ENCODE measurements at places on chromosomes 12 and 14.

DNA sequence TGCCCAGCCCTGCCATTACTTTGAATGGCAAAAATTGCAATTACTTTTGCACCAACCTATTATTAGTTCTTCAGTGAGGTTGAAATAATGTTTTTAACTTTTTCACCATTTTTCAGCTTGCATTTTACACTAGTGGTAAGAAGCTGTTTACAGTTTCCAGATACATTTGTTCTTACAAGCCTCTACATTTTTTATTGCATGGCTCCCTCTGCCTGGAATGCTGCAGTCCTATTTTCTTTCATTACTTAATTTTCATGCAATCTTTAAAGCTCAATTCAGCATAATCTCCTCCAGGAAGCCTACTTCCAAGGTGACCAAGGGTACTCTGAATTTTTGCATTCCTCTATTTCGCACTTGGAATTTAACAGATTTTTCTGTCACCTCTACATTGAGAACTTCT, 33.4 kb downstream of the CCER1 start:
- no peak for DNase-seq

DNA sequence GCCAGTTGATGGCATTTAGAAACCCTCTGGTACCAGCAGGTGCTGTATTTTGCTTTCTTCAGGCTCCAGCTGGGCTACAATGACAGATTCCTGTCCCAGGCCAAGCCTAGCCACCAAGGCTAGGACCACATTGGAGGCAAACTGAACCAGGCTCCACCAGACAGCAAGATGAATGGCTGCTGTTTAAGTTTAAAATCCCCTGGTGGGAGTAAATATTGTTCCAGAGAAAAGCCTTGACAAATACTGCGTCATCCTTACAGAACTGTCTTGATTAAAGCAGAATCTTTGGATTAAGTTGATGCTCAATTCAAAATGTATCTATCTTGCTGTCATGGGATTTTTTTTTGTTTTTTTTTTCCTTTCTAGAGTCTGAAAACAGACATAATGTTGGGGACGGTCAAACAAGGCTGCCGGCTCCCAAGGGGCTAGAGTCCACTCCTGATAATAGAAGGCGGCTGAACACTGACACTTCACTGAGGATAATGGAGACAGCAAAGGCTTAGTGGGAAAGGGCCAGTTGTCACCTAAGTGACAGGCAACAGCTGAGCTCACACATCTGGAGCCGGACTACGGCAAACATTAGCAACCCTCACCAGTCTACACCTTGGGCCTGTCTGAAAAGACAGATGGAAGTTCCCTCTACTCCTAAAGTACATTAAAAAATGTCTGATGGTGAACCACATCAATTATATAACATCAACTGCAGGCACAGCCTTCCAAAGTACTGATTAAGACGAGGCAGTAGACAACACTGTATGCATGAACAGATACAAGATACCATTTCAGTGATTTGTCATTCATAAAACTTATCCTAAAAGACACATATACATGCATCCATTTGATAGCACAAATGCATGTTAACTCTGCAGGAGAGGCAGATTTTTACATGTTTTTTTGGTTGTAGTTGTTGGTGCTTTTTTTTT, 1.7 kb downstream of the PRICKLE1 start:
- no peak for DNase-seq

DNA sequence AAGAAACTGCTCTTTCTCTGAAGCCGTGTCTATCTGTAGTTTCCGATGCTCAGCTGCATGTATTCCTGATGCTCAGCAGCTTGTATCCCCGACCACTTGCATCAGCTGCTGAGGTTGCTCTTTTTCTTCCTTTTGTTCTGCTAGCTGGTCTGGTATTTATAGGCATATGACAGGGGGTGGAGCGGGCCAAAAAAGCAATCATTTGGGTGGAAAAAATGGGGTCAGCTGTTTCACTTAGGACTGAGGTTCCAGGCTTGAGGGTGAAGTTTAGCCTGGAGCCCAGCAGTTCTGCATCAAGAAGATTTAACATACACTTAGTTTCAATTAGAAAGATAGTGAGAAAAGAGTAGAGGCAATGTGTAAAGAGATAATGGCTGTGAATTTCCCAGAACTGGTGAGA, 23.6 kb upstream of the AMN1 start:
- no peak for DNase-seq

GRCh38 chr14:100628225-100628624, 41.0 kb upstream of the BEGAIN start:
- no peak for DNase-seq

DNA sequence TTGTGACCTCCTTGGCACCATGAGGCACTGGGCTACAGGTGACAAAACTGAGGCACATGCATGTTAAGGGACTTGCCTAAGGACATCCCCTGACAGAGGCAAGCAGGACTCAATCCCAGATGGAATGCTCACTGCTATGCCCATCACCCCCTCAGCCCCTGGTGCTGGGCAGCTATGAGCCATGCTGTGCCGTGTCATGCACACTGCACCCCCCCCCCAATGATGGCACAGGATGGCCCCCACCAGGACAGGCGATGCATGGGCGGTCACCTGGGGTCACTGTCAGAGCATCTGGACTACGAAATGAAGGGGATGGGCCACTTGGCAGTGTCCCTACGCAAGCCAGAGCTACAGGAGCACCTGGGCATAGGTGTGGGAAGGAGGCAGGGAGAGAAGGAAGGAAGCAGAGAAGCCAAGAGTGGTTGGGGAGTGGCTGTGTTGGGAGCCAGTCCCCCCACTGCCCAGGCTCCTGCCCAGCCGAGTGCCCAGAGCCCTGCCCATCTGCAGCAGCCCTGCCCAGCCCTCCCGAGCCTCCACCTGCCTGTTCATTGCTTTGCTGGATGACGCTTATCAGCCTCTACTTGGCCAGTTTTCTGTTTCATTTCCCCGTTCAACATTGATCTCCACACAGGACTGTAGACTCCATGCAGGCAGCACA, 84.9 kb upstream of the DIO3 start:
- DNase-seq = no peak

DNA sequence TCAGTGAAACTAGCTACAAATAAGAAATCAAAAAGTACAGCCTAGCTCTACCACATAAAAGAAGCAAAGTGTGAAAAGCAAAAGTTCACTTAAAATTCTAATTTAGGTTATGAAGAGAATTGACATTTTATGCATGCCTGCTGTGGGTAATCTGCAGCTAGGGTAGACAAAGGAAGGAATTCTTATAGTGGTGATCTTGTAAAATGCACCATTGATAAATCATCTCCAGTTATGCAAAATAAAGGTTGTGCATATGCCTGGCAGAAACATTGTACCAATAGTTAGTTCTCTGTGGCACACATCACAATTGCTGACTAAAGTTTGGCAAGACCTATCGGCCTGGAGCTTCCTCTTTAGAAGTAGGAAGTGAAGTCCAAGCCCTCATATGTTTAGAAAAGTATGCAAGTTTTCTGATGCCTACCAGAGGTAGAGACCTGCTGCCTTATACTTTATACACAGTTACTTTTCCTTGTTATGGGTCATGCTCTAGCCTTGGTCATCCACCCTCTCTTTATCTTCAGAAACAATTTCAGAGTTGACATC, 78.3 kb downstream of the TSHR start:
- no peak for DNase-seq
